ENCODE measurements at places on chromosomes 11 and 22.
A peak's percentile ranks its signal among the peaks of the same experiment; 100 is the strongest.

DNA sequence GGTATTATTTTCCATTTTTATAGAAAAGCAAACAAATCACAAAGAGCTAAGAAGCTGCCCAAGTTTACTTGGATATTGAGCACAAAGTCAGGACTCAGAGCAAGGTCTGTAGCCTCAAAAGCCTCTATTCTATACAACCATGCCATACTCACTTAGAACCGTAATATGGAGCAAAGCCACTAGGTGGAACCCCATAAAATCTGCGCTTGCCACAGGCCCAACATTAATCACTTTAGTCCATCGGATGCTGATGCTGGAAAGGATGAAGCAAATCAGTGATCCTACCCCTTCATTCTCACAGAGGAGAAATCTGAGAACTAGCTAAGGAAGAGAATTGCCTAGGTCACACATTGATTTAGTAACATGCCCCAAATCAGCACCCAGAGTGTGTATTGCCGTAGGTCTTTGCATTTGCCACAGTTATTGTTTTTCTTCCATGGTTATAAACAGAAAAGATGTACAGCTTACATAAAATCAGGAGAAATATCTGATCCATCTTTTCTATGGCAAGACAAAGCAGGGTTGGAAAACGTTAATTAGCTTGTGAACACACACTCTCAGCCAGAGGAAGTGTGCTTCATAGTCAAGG lies 56.7 kb upstream of the RAB38 start:
- DNase-seq, result no peak

DNA sequence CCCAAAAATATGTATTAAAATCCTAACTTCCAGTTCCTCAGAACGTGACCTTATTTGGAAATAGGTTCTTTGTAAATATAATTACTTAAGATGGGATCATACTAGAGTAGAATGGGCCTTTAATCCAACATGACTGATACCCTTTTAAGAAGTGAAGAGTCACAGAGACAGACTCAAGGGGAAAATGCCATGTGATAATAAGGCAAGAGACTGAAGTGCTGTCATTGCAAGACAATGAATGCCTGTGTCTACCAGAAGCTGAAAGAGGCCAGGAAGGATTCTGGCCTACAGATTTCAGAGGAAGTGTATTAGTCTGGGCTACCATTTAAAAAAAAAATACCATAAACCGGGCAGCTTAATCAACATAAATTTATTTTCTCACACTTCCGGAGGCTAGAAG lies 85.9 kb upstream of the LRRC55 start:
- DNase-seq, result no peak

DNA sequence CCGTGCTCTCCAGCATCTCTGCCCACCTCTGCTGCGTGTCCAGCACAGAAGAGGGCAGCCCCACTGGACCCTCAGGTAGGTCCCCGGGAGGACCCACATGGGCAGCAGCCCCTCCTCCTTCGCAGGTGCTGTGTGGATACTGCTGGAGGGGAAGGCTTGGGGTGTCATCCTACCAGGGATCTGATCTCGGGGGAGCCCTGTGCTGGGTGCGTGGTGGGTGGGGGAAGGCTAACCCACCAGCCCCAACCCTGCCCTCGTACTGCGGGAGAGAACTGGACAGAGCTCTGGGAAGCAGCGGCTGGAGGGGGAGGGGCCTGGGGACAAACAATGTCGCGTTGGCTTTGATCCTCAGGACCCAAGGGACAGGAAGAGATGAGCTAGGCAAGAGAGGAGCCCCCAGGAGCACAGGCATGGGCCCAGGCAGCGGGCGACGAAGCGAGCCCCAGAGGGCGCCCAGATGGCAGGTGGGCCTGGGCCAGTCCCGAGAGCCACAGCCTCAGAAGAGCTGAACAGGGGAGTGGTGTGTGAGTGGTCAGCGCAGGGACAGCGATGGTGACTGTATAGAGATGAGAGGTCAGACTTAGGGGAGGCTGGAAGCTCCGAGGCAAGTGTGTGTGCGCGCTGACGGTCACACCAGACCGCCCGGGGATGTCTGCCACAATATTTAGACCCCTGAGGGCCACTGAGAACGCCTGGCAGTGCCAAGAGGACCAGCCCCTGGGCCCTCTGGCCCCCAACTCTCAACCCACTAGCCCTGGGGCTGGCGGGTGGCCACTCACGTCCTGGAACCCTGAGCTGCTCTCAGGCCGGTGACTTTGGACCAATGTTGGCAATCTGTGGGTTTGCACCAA lies 1.4 kb upstream of the PIM3 start:
- DNase-seq, result no peak

- no peak for DNase-seq
These were observed 1176.4 kb upstream of the RAG2 start for GRCh38 chr11:37774441-37774840.

DNA sequence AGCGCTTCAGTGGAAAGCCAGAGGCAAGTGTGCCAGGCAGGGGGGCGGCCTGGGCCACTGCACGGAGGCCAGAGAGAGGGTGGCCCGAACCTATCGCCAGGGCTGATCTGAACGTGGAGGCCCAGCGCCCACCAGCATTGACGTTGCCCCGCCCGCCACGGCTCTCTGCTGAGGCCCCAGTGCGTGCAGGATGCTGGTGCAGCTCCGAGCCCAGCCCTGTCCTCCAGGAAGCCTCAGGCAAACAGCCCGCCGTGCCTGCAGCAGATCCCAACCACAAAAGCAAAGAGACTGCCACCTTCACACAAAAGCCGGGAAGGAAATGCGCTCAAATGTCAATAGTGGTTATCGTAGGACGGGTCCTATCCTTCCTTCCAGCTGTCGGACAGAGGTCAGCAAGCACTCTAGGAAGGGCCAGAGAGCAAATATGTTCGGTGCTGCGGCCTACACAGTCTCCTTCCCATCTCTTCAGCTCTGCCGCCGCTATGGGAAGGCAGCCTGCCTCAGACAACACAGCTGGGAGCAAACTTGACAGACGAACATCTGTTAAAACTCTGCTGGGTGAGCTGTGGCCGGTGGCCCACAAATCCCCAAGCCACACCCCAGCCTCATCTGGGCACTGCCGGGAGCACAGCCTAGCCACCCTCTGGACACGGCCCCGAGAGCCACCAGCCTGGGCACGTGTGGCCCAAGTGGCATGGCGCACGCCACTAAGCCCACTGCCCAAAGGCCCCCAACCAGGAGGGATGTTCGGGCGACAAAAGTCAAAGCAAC lies 146.2 kb downstream of the CRYBB2 start:
- no peak for DNase-seq

DNA sequence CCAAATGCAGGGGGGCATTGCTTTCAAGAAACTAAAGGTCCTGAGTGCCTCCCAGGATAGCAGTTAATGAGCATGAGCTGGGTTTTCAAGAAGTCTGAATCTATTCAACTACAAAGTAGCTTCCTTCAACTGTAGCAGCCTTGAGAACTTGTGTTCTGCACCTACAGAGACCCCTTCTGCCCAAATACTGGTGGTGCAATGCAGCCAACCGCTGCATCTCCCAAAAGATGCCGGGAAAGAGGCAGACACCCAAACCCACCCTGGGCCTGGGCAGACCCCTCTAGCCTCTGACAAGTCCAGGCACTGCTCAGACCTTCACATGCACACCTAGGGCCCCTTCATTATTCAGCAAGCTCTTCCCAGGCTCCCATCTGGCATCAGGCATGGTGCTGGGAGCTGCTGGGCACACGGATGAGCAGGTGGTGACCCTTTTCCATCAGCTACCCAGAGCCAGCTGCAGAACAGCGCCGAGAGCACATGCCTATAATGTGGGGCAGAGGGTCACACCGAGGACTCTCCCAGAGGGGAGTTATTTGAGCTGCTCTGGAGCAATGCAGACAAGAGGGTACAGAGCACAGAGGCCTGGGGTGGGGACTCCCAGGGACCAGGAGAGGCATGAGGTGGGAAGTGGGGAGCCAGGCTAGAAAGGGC lies 44.9 kb upstream of the ETS1 start:
- DNase-seq, result no peak

GRCh38 chr11:120712014-120712413 lies 200.5 kb downstream of the GRIK4 start:
- no peak for DNase-seq

DNA sequence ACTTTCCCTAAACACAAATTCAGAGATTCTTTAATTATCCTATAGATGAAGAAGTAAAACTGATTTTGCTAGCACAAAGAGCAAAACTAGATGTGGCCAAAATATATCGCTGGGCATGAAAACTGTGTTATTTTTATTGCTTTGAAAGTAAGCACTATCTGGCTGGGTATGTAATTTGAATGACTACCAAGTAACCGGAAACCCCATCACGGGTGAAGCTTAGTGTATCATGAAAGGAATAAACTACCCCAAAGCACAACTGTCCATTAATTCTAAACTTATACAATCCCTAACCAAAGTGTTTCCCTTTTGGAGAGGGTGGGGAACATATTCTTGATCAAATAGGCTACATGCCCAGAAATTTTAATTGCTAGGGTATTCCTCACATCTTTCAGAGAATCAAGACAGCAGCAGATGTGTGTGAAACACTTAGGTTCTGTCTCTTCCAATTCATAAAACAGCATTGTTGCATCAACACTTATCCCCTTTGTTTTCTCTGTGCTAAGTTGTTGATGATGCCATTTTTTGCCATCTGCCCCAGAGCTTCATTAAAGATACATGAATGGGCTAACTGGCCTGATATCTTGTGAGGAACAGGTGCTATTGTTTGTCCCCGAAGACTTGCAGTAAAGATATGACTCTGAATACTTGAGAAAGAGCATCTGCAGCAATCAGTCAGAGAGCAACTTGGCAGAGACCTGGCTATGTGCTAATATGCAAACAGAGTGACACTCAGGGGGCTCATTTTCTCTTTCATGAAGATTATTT lies 238.2 kb downstream of the SOX6 start:
- DNase-seq, result no peak

- DNase-seq, result no peak
These were observed 38.1 kb upstream of the CHRM4 start for GRCh38 chr11:46429717-46430116.

DNA sequence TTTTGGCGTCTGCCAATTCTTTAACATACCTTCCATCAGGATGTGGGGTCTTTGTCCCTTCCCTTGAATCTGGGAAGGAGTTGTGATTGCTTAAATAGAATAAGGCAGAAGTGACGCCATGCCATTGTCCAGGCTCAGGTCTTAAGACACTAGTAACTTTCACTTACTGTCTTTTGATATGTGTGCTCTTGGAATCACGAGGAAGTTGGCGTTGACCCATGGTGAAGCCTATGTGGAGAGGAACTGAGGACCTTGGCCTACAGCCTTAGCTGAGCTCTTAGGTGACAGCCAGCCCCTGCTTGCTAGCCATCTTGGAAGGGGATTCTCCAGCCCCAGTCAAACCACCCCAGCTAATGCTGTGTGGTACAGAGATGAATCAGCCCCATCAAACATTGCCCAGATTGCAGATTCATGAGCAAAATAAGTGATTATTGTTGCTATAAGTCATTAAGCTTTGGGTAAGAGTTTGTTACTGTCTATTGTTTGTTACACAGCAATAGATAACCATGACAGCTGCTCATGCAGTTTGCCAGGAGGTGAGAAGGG lies 17.6 kb upstream of the CLPB start:
- DNase-seq, result no peak

- no peak for DNase-seq
These were observed 118.0 kb downstream of the GRIK4 start for GRCh38 chr11:120629407-120630080.

DNA sequence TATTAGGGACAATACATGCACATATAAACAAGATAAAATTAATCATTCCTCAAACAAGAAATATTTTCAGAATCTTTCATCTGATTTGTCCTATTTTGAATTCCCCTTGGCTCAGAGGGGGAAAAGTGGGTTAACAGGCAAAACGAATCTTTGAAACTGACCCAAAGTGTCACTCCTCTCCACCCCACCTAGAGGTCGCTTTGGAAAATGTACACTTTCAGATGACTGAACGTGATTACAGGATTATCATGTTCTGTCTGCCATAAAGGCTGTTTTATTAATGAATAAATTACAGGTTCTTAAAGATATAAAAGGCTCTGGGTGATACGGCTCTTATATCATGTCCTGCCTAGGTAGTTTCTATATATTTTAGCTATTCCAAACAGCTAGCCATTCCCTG lies 1735.0 kb downstream of the LRRC4C start:
- no peak for DNase-seq

- DNase-seq, result no peak
These were observed 64.9 kb upstream of the CHRM4 start for GRCh38 chr11:46456269-46457001.

- DNase-seq, result no peak
These were observed 9.0 kb upstream of the RCN1 start for GRCh38 chr11:32081901-32082300.

GRCh38 chr11:128956401-128957201 lies 13.9 kb upstream of the TP53AIP1 start:
- DNase-seq, result peak; percentile 63

DNA sequence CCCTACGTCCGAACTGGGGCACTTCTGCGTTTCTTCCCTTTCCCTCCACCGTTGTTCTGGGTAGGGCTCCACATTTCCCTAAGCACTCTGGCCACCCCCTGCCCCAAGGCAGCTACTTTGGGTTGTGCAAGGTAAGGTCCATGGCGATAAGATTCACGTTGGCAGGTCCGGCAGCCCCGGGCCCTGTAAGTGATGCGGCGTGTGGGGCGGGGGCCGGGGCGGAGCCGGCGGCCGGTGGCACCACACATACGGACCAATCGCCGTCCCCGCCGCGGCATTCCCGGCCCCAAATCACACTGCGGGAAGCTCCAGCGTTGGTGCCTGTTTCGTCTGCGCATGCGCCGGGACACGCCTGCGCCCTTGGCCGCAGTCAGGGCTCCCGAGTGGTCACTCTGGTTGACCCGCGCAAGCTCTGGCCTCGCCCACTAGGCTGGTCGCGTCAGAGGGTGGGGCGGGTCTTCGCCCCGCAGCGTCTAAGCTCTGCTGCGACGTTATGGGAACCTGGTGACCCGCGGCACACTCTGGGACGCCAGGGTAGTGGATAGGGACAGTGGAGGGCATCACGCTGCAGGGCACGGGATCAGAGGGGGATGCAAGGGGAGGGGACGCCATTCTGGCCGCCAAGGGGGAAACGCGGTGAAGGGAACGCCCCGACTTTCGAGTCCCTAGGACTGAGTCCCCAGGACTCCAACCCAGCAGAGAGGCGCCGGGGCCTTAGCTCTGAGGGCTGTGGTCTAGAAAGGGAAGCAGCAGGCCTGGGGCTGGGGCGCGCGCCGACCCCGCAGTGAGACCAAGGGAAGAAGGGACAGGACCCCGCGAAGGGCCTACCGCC lies 1.6 kb downstream of the FADS1 start:
- DNase-seq, result peak; percentile 78

- no peak for DNase-seq
These were observed 178.2 kb downstream of the LRRC4C start for GRCh38 chr11:41281131-41281742.

DNA sequence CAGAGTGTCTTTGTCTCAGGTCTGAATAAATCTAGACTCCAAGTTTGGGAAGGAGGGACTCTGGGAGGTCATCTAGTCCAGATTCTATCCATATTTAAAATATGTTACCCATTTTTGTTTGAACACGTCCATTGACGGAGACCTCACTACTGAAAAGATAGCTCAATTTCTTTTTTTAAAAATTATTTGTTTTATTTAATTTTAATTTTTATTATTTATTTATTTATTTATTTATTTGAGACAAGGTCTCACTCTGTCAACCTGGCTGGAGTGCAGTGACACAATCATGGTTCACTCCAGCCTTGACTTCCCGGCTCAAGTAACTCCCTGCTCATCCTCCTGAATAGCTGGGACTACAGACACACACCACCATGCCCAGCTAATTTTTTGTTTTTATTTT lies 89.5 kb upstream of the SNX19 start:
- no peak for DNase-seq

- no peak for DNase-seq
These were observed 3.0 kb downstream of the PKP3 start for GRCh38 chr11:396948-397548.

Measured in nucleus accumbens (tissue), 56 donors.